Femur (tissue), 1 donor: ENCODE measurements at places on chromosomes 6 and 20.

GRCh38 chr6:98764373-98764911 is 69.9 kb upstream of the POU3F2 start:
- DNase-seq: no peak

DNA sequence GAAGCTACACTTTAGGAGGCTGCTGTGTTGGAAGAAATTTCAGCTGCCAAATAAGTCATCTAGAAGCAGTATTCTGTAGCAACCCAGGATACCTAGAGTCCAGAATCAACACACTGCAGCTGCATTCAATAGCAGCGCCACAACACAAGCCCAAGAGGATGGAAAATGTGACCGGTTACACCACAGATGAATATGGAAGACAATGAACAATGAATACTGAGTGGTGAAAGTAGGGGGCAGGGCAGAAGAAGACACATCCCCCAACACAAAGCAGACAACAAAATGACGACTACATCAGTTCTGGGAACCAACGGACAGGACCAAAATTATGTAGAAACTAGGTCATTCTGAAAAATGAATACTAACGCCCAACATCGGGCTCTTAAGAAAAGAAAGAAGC is 38.2 kb downstream of the KIF6 start:
- no peak for DNase-seq

GRCh38 chr6:17656644-17657043 is 50.1 kb downstream of the NUP153 start:
- DNase-seq: no peak

GRCh38 chr6:67369679-67370078 is 1265.4 kb upstream of the ADGRB3 start:
- no peak for DNase-seq
